ENCODE measurements at places on chromosomes 11 and 22. TPM values are rescaled to one million over a fixed set of nuclear protein-coding genes. Genes with fewer than 3 reads are reported as not detected.
A peak's percentile ranks its signal among the peaks of the same experiment; 100 is the strongest.

The CDC45 gene
- 1.7 TPM for total RNA-seq

The CAVIN3 gene
- total RNA-seq = 45.1 TPM

The DNAJC4 gene
- 40.9 TPM for total RNA-seq

The NXPE2 gene
- total RNA-seq = not detected

The ANKK1 gene
- total RNA-seq = 1.8 TPM

The OR10G6 gene
- total RNA-seq = not detected

The HTR3A gene
- not detected for total RNA-seq

The CRACR2B gene
- total RNA-seq = 29.0 TPM

The GPHA2 gene
- total RNA-seq = not detected

The CFAP300 gene
- total RNA-seq = 5.1 TPM

The SLC16A8 gene
- total RNA-seq = 6.3 TPM

The ARVCF gene
- 54.5 TPM for total RNA-seq

- DNase-seq = peak; percentile 59
These were observed 52.9 kb downstream of the C11orf58 start for GRCh38 chr11:16791191-16791961.

DNA sequence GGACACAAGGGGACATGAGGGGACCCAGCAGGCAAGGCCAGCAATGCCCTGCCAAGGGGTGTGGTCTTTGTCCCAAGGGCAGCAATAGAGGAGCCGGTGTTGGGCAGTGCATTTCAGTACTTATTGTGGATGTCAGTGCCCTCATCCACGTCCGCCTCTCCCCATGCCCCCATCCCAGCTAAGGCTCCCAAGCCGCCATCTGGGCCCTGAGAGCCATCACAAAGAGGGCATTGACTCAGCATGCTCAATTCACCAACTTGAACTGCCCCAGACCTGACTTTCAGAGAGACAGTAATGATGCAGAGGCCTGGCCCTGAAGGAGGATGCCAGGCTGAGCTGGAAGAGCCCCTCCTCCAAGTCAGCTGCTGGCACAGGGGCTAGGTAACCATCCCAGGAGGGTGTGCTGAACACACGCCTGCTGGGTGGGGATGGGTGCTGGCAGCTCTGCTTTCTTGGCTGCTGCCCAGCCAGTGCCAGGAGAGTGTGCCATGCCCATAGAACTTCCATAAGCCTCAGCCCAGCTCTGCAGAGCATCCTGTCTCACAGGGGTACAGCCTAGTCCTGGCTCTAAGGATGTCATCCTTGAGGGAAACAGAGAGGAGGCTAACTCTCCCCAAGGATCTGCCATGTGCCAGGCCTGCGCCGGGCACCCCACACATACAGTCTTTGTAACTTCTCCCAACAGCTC lies 46.5 kb downstream of the PDE2A start:
- DNase-seq = no peak

DNA sequence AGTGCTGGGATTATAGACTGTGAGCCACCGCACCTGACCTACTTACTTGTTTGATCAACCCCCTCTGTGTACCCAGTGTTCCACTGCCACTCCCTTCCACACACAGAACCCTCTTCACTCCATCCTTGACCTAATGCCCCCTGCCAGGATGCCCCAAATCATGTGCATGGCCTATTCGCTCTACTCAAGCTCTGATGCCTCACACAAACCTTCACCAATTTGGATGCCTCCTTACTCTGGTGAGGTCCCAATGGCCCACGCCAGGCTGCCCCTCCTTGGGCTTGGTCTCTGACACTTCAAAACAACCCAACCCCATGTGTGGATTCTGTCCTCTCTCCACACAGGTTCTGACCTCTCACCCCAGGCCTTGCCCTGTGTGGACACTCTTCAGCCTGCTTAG lies 9.4 kb upstream of the PSMC3 start:
- DNase-seq = peak; percentile 45

DNA sequence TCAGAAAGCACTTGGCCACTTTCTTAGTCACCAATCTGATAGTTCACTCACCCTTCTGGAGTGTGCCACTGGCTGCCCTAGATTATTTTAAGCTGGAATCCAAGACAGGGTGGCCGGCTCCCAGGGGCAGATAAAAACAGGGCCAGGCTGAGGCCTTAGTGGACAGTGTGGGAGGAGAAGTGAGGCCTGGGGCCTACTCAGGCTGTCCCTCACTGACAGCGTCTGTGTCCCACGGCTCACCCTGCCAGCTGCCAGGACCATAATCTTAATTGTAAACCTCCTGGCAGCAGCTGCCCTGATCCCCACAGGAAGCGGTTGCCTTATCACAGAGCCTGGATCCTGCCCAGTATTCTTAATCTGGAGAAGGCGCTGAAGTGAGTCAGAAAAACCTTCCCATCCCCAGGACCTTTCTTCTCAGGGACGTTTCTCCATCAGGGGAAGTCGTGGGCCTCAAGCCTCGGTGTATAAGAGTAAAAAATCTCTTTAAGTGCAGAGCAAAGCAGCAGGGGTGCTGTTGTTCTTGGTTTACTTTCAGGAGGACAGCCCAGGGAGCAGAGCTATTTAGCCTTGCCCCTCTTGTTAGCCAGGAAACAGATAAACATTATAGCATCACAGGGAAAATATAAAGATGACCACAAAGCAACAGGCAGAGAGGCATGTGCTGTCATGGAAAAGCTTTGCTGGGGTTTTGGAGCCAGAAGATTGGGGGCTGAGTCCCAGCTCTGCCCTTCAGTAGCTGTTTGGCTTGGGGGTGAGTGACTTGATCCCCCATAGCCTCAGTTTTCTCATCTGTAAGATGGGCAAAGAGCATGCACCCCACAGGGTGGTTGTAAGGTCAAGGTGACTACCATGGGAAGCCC lies 39.6 kb downstream of the TSPAN18 start:
- no peak for DNase-seq

- DNase-seq = no peak
These were observed 407.0 kb upstream of the B3GAT1 start for GRCh38 chr11:134819041-134819440.

DNA sequence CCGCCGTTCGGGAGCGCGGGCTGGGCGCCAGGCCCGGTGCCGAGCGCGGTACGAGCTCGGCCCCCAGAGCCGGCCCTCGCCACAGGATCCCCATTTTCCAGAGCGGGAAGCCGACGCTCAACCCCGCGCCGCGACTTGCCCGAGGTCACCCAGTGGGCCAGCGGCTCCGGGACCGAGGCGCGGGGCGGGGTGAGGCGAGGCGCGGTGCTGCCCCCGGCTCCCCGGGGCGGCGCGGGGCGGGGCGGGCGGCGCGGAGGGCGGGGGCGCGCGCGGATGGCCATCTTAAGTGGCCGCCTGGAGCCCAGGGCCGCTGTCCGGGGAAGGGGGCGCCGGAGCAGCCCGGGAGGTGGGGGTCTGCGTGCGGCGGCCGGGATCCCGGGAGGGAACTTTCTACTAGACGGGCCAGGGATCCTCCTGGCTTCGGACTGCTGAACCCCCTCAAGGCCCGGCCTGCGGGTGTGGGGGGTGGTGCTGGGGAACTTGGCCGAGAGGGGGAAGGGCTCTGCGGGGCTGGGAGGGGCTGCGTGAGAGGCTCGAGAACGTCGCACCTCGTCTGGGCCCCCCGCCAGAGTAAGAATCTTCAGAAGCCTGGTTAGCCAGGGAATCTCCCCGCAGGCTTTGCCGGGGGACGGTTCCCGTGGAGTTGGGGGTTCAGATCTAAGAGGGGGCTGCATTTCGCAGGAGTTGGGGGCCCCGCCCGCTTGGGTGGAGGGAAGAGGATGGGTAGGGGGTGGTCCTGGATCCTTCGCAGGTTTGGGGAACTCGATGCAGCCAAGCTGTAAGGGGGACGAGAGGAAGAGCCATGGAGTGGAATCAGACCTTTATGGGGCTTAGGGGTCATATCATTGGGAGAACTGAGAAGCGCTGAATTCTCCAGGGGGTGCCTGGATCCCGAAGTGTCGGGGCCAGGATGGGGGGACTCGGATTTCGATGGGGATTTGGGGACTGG lies 678 bp upstream of the INPPL1 start:
- DNase-seq = peak; percentile 82

DNA sequence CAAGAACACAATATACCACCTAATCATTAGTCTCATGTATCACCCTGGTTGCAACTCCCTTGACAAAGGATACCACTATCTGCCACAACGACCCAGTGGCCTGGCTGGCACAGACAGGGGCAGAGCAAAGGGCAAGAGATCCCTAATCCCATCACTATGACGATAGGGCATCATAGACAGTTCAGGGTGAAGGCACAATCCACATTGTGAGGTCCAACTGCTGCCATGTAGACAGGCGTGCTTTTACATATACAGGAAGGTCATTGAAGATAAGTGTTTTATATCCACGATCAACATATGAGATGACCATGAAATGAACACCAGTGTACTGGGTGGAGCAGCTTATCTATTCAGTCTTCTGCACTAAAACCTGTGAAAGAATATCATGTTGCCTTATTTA lies 94.6 kb downstream of the IGLL1 start:
- DNase-seq = no peak

- no peak for DNase-seq
These were observed 9.9 kb downstream of the IFT27 start for GRCh38 chr22:36765943-36766450.

DNA sequence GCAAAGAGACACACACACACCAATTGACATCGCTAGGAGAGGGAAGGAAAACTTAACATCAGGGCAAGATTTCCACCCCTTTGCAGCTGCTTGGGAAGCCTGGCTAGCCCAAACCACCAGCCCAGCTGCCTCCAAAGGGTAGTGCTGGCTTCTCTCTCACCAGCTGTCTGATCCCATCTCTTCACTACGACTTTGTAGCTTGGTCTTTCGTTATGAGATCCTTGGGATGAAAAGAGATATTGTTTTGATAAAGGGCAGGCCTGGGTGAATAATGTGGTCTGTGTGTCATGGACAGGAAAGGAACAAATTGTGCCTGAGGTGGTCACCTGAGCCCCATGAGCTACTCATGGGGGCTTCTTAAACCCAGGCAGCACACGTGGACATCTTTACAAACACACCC lies 101.9 kb downstream of the ARL14EP start:
- DNase-seq = no peak

GRCh38 chr22:22074634-22075381 lies 92.2 kb upstream of the TOP3B start:
- no peak for DNase-seq

GRCh38 chr22:37267661-37268413 lies 14.5 kb upstream of the CYTH4 start:
- DNase-seq = no peak

DNA sequence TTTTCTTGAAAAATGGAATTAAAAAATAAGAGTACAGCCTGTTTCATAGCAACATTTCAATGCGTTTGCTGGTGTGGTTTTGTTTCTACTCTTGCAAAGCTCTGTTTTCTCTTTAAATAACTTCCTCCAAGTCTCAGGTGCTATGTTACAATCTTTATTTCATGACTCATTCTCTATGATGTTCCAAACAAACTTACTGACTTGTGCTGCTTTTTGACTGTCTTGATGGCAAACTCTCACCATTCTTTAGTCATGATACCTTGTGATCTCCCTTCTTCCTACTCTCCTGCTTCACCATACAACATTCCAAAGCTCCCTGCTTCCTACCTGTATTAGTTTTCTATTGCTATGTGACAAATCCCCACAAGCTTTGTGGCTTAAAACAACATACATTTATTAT lies 166.1 kb downstream of the C11orf91 start:
- no peak for DNase-seq

GRCh38 chr11:119728211-119728626 lies 781 bp downstream of the NECTIN1 start:
- DNase-seq = no peak

- no peak for DNase-seq
These were observed 107.3 kb downstream of the BRD1 start for GRCh38 chr22:49720279-49720959.

- no peak for DNase-seq
These were observed 582.2 kb downstream of the LRRC4C start for GRCh38 chr11:40877256-40877655.

DNA sequence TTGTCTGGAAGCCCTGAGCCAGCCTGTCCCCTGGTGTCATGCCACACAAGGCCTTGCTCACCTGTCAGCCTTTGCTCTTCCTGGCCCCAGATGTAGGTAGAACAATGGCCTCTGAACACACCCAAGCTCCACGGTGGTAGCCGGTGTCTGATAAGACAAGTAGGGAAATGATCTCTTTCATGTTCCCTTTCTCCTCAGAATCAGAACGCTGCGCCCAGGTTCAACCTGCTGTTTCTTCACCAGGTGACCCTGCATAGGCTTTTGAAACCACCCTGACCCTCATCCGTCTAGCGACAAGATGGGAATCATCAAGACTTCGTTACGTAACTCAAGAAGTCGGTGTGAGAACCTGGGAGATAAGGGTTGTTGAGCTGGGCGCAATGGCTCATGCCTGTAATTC lies 28.7 kb upstream of the YWHAH start:
- DNase-seq = no peak

DNA sequence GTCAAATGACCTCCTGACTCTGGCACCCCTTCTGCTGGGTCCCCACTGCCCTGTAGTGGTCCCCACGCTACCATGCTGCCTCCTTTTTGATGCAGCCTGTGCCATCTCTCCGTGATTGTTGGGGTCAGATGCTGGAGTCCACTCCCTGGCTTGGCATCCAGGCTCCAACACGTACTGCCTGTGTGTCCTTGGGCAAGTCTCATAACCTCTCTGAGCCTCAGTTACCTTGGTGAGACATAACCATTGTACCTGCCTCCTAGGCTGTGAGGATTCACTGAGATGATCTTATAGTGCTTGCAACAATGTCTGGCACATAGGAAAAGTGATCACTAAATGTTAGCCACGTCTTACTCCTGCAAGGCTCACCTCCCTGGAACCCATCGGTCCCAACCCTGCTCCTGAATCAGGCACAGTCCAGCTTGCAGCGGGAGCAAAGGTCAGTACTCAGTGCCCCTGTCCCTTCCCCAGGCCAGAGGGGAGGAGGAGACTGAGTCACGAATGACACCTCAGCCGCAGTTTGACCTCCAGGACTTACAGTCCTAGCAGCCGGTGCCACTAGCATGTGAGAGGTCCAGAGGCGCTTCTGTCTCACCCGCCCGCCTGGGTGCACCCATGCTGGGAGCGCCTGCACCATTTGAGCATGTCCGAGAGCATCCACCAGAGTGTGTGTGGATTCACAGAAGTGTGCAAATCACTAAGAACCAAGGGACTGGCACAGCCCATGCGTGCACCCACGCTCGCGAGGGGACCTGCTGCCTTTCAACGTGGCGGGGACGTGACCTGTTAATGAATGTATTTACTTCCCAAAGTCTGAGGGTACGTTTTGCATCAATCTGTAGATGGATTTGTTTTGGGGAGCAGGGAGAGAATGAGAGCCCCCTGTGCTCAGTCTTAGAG lies 3.0 kb upstream of the APOA4 start:
- peak; percentile 14 for DNase-seq

- DNase-seq = peak; percentile 89
These were observed at the start of gene FERMT3 for GRCh38 chr11:64206457-64207255. FERMT3 (plus strand) TSS chr11:64206721; CDS start chr11:64207365, 644 bp downstream.

Measured in upper lobe of left lung (tissue), 6 donors.